ENCODE measurements at places on chromosomes 2 and 18.

DNA sequence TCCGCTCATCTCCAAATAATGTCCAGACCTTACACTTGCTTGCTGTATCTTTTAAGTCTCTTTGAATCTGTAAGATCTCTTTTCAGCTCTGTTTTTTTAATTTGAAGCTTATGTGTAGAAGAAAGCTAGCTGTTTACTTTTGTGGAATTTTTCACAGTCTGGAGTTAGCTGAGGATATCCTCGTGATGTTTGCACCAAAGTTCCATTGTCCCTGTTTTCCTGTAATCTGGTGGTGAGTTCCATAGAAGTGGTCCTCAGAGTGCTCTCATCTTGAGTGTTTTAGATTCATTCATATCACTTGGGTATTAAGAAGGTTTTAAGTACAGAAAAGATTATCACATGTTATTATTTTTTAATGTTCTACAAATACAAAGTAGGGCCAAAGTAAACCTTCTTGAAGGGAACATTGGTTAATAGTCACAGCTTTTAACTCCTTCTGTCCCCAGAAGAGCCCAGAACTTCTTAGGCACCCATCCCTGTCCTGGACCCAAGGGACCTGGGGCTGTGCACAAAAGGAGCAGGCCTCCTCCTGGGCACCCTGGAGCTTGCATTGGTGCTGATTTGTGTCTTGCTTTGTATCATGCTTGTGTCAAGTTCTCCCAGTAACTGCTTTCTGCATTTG, 15.0 kb downstream of the MLPH start:
- DNase-seq, result no peak

GRCh38 chr2:108349571-108349928, 28.2 kb upstream of the SULT1C4 start:
- DNase-seq, result no peak

DNA sequence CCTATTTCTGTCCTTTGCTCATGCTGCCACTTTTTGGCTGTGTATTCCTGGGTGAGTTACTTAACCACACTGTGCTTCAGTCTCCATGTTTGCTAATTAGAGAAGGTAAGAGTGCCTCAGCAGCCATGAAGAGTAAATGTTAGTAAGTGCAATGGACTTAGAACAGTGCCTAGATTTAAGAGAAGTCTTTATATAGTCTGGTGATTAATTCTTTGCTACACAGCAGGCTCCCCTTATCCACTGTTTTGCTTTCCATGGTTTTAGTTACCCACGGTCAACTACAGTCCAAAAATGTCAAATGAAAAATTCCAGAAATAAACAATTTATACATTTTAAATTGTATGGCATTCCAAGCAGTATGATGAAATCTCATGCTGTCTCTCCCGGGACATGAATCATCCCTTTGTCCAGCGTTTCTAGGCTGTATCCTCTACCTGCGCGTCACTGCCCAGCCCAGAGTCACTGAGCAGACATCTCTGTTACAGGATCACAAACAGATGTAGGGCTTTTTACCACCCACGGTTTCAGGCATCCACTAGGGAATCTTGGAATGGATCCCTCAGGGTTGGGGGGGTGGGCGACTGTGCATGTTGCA, 91.0 kb downstream of the CTIF start:
- DNase-seq, result no peak

DNA sequence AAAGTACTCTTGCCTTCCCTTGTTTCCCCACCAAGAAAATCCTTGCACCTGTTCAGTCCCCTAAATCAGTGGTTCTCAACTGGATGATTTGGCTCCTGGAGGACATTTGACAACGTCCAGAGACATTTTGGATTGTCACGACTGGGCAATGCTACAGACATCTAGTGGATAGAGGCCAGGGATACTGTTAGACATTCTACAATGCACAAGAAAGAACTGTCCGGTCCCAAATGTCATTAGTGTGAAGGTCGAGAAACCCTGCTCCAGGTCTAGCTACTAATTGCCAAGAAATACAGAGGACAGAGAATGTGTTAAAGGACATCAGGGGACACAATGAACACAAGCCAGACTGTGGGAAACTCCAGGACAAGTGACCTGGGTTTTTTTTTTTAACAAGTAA, 60.0 kb downstream of the LRP2 start:
- DNase-seq, result no peak

GRCh38 chr18:77109648-77110019, 22.9 kb downstream of the MBP start:
- no peak for DNase-seq

DNA sequence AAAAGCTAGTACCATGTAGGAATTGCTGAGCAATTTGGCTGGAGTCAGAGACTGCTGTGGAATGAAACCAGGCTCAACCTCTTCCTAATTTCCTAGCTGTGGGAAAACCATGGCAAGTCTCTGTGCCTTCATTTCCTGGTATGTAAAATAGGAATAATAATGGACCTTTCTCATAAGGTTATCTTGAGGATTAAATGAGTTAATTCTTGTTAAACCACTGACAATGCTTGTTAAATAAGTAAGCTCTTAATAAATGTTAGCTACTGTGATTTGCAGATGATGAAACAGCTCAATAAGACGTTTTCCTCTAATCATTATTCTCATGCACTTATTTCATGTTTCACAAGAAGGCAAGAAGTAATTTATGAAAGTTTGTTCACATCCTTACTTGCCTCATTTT, 346.7 kb downstream of the RND3 start:
- no peak for DNase-seq

- DNase-seq, result peak; percentile 49
These were observed 120.9 kb downstream of the SPTBN1 start for GRCh38 chr2:54577035-54577434.

- DNase-seq, result no peak
These were observed 40.3 kb upstream of the KLF7 start for GRCh38 chr2:207206011-207206410.

DNA sequence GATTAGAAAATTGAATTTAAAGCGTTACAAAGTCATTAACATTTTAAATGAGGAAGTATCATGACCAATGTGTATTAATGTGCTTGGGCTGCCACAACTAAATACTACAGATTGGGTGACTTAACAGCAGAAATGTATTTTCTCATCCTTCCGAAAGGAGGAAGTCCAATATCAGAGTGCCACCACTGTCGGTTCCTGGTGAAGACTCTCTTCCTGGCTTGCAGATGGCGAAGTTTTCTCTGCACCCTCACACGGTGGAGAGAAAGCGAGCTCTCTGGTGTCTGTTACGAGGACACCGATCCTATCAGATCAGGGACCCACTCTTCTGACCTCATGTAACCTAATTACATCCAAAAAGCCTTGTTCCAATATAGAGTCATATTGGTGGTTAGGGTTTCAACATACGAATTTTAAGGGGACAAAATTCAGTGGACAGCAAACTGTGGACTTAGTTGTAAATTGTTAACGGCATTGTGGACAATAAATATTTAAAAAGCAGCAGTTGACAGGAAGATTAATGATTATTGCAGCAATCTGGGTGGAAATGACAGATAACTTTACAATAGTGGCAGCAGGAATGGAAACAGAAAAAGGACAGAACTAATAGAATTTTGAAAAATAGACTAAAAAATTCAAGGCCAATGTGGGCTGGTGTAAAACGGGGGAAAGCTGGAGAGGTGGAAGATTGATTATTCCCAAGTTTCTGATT, 35.1 kb upstream of the CYRIA start:
- DNase-seq, result no peak

DNA sequence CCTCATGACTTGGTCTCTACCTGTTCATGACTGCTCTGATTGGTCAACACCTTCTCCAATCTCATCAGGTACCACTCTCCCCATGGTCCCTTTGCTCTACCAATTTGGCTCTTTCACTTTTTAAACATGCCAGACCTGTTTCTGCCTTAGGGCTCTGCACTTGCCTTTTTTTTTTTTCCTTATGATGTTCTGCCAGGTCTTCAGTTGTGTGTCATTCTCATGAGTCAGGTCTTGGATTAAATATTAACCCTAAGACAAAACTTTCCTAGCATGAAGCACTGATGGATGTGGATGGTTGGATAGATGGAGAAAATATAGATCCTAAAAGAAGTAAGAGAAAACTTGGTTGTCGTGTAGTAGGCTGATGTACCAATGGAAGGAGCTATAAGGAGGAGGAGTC, 219.3 kb downstream of the TTC32 start:
- no peak for DNase-seq

DNA sequence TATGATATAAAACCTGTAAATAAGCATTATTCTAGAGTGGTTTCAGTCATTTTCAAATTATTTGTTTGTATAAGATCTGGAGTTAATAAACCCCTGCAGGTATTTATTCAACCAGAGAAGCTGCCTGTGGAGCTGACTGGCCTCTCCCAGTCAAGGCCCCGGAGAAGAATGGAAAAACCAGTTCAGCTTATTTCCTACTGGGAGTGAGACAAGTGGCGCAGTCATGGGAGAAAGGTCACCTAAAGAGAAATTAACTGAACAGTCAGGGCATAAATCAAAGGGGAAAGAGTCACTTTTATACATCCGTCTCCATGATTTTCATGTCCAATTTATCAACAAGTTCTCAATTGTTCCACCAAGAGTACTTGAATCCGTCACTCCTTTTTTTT, 240.9 kb downstream of the RNF152 start:
- no peak for DNase-seq

All from NCI-H1092 (cell line).